Effector memory CD8-positive, alpha-beta T cell (primary cell): ENCODE measurements at places on chromosomes 4 and X.

- H3K36me3 ChIP-seq, result no peaks in the 10 kb centered on the region
- no peaks in the 10 kb centered on the region for H3K27me3 ChIP-seq
- H3K4me3 ChIP-seq, result no peak overlapping the region
- no peak for DNase-seq
- no peak overlapping the region for H3K27ac ChIP-seq
Measured at GRCh38 chrX:98207947-98208346, 1324.2 kb downstream of the RPA4 start.

- DNase-seq, result no peak
- no peaks in the 10 kb centered on the region for H3K36me3 ChIP-seq
- no peaks in the 10 kb centered on the region for H3K27me3 ChIP-seq
- no peaks in the 10 kb centered on the region for H3K4me1 ChIP-seq
- H3K4me3 ChIP-seq, result no peak overlapping the region
- no peak overlapping the region for H3K27ac ChIP-seq
Measured at GRCh38 chr4:113790478-113790877, 28.9 kb upstream of the CAMK2D start.

DNA sequence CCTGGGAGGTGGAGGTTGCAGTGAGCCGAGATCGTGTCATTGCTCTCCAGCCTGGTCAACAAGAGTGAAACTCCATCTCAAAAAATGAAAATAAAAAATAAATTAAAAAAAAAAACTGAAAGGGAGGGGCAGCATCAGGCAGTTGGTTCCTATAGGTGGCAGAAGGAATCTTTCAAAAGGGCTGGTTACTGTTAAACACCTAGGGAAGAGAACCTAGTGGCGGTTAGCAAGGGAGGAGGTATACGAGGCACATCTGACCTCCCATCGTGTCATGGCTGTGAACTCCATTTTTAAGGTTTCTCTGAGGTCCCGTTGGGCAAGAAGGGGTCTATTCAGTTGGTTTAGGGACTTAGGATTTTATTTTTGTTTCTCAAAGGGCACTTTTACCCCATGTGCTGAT lies 150.1 kb downstream of the SLC7A11 start:
- DNase-seq, result no peak
- H3K4me1 ChIP-seq, result no peaks in the 10 kb centered on the region
- H3K27me3 ChIP-seq, result no peaks in the 10 kb centered on the region
- no peaks in the 10 kb centered on the region for H3K36me3 ChIP-seq
- H3K27ac ChIP-seq, result no peak overlapping the region

DNA sequence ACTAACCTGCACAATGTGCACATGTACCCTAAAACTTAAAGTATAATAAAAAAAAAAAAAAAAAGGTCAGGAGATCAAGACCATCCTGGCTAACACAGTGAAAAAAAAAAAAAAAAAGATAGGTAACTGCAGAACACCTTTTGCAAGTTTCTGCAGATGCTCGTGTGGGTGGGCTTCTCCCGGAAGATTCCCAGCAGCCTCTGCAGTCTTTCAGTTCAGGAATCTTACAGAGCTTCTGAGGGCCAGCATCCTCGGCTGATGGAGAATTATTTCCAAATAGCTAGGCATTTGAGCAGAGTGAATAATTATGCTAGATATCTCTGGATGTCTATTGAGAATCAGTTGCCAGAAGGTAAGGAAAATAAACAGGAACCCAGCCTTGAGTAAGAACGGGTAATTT lies 300.7 kb downstream of the DCTD start:
- H3K36me3 ChIP-seq, result no peaks in the 10 kb centered on the region
- no peak overlapping the region for H3K27ac ChIP-seq
- no peak overlapping the region for H3K4me3 ChIP-seq
- no peak for DNase-seq

DNA sequence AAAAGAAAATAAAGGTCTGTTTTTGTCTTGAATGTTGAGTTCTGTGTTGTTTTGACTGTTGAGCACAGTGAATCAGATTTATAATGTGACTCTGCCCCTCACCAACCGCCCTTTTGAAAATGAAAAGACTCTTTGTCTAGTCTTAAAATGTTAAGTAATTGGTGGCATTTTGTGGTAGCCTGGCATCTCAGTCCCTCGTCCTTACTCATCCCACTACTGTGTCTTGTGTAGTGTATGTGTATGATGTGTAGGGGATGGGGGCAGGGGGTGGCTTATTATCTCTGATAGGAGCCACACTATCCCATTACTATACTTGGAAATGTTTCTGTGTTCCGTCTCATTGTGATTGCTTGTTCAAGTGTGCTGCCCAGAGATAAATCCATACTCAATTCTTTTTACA lies 12.2 kb downstream of the KLHL34 start:
- peaks cover 2% of the 10 kb centered on the region for H3K36me3 ChIP-seq
- DNase-seq, result no peak
- H3K27ac ChIP-seq, result no peak overlapping the region
- no peaks in the 10 kb centered on the region for H3K27me3 ChIP-seq
- H3K4me1 ChIP-seq, result no peaks in the 10 kb centered on the region
- no peak overlapping the region for H3K4me3 ChIP-seq

DNA sequence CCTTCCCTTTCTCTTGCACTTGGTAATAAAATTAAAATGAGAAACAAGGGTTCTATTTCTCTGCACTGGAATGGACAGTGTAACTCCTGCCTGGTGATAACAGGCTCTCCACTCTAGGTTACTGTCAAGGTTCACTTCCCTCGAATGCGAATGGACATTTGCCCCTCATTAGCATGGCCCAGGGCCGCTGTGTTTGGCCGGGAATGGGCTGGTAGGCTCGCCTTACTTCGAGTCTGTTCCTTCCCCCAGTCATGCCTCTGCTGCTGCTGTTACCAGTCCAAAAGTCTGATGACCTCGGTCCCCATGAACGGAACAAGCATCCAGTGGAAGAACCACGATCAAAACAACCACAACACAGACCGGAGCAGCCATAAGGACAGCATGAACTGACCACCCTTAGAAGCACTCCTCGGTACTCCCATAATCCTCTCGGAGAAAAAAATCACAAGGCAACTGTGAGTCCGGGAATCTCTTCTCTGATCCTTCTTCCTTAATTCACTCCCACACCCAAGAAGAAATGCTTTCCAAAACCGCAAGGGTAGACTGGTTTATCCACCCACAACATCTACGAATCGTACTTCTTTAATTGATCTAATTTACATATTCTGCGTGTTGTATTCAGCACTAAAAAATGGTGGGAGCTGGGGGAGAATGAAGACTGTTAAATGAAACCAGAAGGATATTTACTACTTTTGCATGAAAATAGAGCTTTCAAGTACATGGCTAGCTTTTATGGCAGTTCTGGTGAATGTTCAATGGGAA lies 61.5 kb downstream of the EDNRA start:
- no peak overlapping the region for H3K4me3 ChIP-seq
- H3K36me3 ChIP-seq, result no peaks in the 10 kb centered on the region
- peaks cover 35% of the 10 kb centered on the region for H3K27me3 ChIP-seq
- H3K4me1 ChIP-seq, result no peaks in the 10 kb centered on the region

DNA sequence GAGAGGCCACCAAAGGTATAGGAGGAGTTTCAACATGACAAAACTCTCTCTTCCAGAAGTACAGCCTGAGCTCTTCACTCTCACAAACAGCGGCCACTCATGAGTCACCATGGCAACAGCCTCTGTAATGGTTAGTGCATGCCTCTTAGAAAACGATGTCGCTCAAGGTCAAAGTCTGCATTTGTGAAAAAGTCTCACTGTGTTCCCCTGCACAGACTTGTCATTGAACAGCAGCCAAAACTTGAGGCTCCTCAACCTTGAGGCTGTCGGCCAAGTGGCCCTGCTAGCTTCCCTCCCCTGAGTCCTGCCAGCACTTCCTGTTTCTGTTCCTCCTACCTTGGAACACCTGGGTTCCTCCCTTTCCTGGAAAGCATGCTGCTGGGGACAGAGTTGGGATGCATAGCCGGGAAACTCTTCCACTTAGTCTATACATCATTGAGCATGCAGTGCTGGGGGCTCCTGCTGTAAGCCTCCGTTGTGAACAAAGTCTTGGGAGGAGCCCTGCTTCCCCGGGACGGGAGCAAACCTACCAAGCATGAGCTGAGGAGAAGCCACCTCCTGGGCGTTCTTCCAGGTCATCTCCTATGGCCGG lies 66.6 kb downstream of the ING2 start:
- H3K27me3 ChIP-seq, result peaks cover 11% of the 10 kb centered on the region

- H3K4me3 ChIP-seq, result no peak overlapping the region
- peaks cover 36% of the 10 kb centered on the region for H3K27me3 ChIP-seq
- H3K27ac ChIP-seq, result no peak overlapping the region
- no peaks in the 10 kb centered on the region for H3K4me1 ChIP-seq
- no peaks in the 10 kb centered on the region for H3K36me3 ChIP-seq
Measured at GRCh38 chr4:55121246-55121645, 4.1 kb downstream of the KDR start.

DNA sequence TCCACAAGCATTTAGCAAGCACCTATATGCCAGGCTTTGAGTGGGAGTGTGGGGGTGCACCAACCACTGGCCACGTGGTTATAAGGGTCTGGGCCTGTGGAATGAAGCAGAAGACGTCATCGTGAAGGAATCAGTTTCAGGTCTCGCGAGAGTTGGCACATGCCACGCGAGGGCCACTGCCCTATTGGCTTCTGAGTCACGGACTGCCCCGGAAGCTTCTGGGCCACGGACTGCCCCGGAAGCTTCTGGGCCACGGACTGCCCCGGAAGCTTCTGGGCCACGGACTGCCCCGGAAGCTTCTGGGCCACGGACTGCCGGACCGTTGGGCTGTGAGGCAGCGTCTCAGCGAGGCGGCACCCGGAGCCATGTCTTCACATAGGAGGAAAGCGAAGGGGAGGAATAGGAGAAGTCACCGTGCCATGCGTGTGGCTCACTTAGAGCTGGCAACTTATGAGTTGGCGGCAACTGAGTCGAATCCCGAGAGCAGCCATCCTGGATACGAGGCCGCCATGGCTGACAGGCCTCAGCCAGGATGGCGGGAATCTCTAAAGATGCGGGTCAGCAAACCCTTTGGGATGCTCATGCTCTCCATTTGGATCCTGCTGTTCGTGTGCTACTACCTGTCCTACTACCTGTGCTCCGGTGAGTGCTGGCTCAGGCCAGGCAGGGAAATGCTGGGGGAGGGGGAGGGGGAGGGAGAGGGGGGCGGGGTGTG lies at the start of gene FMR1NB:
Gene FMR1NB, plus strand, starts transcription at position 300 of the 715 bp plus-strand sequence. Its CDS starts 66 bp downstream, at position 366.
- H3K4me3 ChIP-seq, result no peak within 1 kb of the TSS
- no peaks in the 10 kb centered on the region for H3K27me3 ChIP-seq
- no peak within 1 kb of the TSS for H3K27ac ChIP-seq
- no peaks in the 10 kb centered on the region for H3K4me1 ChIP-seq
- no peak for DNase-seq

- no peaks in the 10 kb centered on the region for H3K27me3 ChIP-seq
- no peak overlapping the region for H3K27ac ChIP-seq
- no peaks in the 10 kb centered on the region for H3K36me3 ChIP-seq
- no peak for DNase-seq
- no peak overlapping the region for H3K4me3 ChIP-seq
Measured at GRCh38 chr4:173827707-173828106, 297.7 kb upstream of the HAND2 start.

GRCh38 chrX:104098919-104099318 lies 13.4 kb upstream of the ZCCHC18 start:
- H3K27me3 ChIP-seq, result no peaks in the 10 kb centered on the region
- H3K4me3 ChIP-seq, result no peak overlapping the region

DNA sequence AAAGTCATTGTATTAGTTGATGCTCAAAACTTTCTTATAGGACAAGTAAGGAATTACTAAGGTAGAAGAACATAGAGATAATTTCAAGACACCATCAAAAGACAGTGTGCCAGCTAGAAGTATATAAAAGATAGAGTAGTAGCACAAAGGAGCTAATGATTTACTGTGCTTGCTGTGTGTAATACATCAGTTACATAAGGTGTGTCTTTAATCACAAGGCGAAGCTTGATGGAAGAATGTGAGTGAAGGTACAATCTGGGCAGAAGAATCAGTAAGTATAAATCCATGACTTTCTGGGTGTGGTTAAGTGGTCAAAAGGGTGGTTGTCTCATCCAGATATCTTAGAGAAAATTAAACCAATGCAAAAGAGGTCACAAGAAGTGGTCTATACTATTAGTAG lies 95.1 kb upstream of the BOD1L1 start:
- no peak overlapping the region for H3K4me3 ChIP-seq
- H3K36me3 ChIP-seq, result no peaks in the 10 kb centered on the region
- H3K27ac ChIP-seq, result no peak overlapping the region
- H3K27me3 ChIP-seq, result no peaks in the 10 kb centered on the region
- no peak for DNase-seq

DNA sequence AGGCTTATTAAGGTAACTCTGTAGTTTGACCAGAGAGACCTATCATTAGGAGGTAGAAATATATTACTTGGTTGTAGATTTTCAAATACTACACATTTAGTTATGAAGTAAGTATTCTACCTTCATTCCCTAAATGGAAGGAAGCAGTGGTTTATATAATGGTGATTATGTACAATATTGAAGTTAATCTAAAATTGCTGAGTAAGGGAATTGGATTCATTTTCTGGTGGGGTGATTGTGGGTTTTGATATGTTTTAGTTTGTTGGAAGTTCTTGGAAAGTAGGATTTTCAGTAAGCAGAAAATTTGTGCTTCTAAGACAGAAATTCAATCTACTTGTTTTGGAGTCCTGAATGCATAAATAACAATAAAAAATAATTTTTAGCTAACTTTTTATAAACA lies 1830.9 kb upstream of the ADGRL3 start:
- H3K27ac ChIP-seq, result no peak overlapping the region
- H3K27me3 ChIP-seq, result no peaks in the 10 kb centered on the region
- no peaks in the 10 kb centered on the region for H3K4me1 ChIP-seq

DNA sequence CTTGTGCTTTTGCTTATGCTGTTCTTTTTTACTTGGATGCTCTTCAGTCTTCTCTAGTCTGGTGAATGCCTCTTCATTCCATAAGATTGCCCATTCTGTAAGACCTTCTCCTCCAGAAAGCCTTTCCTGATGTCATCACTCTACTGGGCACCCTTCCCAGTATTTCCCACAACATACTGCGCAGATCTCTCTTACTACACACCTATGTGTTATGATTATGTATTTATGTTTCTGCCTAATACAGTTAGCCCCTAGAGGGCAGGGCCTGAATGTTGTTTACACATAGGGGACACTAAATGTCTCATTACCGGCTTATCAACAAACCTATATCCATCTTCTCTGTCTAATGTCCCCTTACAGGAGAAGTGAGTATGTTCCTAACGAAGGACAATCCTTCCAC lies 21.1 kb downstream of the AIFM1 start:
- no peaks in the 10 kb centered on the region for H3K27me3 ChIP-seq
- DNase-seq, result no peak
- H3K27ac ChIP-seq, result peak overlapping the region; percentile 80

- no peak overlapping the region for H3K27ac ChIP-seq
- H3K36me3 ChIP-seq, result no peaks in the 10 kb centered on the region
- no peak overlapping the region for H3K4me3 ChIP-seq
- DNase-seq, result no peak
- no peaks in the 10 kb centered on the region for H3K27me3 ChIP-seq
Measured at GRCh38 chr4:43341741-43342140, 449.2 kb downstream of the GRXCR1 start.

- no peak for DNase-seq
- H3K27me3 ChIP-seq, result no peaks in the 10 kb centered on the region
- no peaks in the 10 kb centered on the region for H3K4me1 ChIP-seq
- H3K36me3 ChIP-seq, result no peaks in the 10 kb centered on the region
- no peak overlapping the region for H3K27ac ChIP-seq
- H3K4me3 ChIP-seq, result no peak overlapping the region
Measured at GRCh38 chrX:32137525-32137924, 1065.7 kb upstream of the FTHL17 start.

GRCh38 chr4:38662522-38663089 lies 1.4 kb upstream of the KLF3 start:
- H3K27me3 ChIP-seq, result no peaks in the 10 kb centered on the region
- H3K36me3 ChIP-seq, result peaks cover 44% of the 10 kb centered on the region
- no peak for DNase-seq
- peaks cover 58% of the 10 kb centered on the region for H3K4me1 ChIP-seq
- peak overlapping the region; percentile 86 for H3K27ac ChIP-seq
